ENCODE measurements at places on chromosomes 5 and 9.

DNA sequence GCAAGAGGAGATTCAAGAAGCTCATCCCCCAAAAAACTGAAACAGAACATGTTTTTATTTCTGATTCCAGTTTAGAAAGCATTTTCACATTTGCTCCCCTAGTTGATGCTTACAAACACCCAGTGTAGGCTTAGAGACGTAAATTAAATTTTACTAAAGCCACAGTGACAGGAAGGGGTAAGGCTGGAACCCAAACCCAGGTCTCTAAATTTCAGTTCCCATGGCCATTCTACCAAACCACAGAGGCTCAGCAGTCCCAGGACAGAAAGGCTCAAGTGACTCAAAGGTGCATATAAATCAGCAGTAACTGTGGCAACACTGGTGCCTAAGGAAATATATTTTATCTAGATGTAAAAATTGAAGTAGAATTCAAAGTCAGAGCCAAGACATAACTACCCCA is 128.7 kb downstream of the CEP120 start:
- no peak for DNase-seq

- no peak for DNase-seq
These were observed 25.0 kb downstream of the SGTB start for GRCh38 chr5:65696892-65697291.

DNA sequence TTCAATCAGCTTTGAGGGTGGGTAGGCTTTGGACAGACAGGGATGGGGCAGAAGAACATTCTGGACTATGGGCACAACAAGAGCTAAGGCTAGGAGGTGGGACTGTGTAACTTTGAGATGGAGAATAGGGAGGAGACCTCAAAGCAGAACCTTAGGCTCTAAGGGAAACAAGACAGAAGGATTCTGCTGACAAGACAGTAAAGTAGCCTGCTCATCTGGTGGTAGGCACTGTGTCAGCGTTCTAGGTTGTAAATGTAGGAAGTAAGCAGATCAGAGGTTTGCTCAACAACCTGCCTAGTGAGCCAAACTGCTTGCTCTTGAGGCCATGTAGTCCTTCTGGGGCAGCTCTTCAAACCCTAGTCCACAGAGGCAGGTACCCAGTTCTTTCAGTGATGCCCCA is 15.0 kb upstream of the IL12B start:
- no peak for DNase-seq

DNA sequence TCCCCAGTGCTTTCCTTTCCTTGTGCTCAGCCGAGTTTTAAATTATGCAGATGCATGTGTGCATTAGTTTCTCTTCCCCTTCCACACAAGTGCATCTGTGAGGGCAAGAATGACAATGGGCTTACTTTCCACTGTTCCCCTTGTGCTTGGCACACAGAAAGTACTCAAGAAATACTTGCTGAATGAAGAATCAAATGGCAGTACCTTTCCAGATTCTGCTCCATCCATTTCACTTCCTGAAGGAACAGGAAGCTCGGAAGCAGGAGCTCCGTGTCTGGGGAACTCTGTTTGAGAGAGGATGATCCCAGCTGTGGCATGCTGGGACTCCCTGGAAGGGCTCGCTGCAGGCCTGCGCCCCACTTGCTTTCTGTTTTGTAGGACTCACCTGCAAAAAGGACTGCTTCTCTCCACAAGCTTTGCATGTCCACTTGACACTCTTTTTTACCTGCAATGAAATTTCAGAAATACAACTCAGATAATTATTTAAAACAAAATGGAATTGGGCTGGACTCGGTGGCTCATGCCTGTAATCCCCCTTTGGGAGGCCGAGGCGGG is 5.5 kb downstream of the MRNIP start:
- no peak for DNase-seq

DNA sequence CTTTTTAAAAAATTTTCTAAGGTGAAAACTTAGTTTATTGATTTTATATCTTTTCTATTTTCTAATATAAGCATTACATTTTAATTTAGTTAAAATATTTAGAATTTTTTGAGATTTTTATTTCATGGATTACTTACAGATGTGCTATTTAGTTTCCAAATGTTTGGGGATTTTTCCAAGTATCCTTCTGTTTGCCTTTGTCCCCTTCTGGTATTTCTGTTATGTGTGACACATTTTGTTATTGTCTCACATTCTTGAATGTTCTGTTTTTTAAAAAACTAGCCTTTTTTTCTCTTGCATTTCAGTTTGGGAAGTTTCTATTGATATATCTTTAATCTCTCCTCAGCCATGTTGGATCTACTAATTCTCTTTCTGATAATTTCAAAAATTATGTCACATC is 234.9 kb downstream of the FAM170A start:
- DNase-seq, result no peak

- DNase-seq, result no peak
These were observed 417.1 kb upstream of the DAP start for GRCh38 chr5:11177999-11178711.

DNA sequence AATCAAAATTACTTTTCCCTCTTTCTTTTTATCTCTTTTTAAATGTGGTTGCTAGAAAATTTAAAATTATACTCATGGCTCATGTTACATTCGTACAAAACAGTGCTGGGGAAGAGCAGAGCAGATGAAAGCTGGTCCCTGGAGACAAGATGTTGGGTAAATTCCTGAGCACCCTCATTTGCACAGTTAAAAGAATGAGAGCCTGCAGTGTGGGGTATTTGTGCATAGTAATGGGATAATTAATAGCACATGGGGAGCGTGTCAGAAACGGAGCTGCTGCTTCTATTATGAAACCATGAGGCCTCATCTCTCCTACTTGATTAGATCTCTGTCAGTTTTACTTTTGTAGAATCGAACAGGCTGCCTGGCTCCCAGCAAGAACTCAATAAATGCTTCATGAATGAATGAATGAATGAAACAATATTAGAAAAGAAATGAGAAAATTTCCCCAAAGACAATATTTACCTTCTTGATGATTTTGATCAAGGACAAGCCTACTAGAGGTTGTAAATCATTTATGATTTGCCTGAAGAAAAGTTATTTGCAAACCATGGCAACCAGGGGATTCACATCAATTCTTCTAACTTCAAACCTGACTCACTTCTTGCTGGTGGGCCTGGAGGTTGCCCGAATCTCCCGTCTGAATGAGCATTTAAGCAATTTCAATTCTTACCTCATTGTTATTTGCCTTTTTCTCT is 177.2 kb upstream of the TUT7 start:
- no peak for DNase-seq

- DNase-seq, result no peak
These were observed 27.8 kb downstream of the NUTM2F start for GRCh38 chr9:94300470-94301301.

GRCh38 chr5:165906871-165907270 is 2384.6 kb upstream of the WWC1 start:
- DNase-seq, result no peak

GRCh38 chr9:107782381-107782780 is 292.8 kb upstream of the KLF4 start:
- DNase-seq, result no peak

- DNase-seq, result no peak
These were observed 9.6 kb downstream of the SLC1A1 start for GRCh38 chr9:4499917-4500316.

DNA sequence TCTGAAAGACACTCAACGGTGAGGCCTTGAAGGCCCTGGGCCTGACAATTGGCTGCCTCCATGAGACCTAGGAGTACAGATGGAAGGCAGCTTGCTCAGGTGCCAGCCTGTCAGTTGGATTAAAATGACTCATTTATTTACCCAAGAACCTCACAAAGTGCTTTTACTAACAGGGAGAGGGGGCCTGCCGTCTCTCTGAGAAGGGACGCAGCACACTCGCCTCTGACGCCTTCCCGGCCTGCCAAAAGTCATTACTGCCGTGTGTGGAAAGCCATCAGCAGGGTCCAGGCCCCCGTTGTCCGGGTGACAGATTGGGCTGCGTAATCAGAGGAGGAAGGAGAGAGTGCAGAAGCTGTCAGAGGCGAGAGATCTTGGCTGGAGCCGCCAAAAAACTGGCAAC is 32.4 kb downstream of the DDX31 start:
- no peak for DNase-seq

DNA sequence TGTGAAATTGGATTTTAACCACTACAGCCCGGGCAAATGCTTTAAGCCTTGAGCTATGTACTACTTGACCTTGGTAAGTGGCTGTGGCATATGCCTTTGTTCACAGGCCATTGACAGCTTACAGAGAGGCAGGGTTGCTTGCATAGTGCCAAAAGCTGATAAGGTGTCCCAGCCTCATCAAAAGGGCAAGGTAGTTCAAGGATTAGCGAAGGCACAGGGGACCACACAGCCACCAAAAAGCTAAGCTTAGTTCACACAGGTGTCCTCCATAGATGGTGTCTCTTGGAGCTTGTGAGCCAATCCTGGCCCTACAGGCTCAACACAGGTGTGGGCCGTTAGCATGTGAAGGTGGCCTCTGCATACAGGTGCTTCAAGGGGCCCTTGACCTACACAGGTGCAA is 86.8 kb downstream of the ZNF622 start:
- DNase-seq, result no peak

DNA sequence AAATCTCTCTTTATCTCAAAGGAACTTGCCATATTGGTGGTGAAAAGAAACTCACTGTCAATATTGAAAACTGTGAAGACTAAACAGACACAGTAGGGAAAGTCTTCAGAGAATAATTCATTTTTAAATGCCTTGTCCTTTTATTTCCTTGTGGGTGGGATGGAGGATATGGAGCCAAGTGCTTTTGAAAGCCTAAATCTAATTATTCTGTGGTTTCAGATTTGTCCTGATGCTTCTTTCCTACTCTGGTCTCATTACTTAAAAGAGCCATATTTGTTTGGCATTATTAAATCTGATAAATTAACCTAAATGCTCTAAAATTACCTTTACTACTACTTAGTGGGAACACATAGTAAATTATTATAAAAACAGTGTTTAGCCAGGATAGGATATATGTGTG is 258.3 kb upstream of the EFNA5 start:
- DNase-seq, result no peak

DNA sequence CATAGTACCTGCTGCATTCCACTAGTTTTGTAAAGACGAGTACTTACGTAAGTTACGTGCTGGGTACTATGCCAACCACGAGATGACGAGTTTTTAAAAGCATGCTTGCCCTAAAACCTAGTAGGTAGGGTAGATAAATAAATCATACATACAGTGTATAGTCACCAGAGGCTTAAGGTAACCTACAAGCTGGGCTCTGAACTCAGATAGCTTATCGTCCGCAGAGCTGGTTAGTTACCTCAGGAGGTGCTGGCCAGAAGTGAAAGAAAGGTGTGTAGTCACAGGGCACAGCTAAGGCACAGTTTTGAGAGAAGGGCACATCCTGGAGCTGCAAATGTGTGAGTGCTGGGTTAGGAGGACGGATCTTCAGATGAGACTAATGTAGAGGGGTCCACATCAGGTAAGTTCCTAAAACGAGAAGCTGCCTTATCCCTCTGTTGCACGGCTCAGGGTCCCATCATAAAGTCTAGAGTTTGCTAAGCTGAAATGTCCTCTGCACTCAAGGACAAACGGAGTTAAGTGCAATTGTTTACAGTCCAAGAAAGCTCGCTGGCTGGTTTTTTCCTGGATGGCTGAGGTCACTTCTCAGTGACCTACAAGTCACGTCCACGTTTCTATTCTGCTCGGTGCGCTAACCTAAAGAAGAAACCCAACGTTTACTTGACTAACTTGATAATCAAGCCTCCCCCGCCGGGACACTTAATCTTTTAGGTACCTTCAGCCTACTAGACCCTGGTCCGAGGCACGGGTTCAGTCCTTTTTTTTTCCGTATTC is 1.1 kb upstream of the SNX24 start:
- no peak for DNase-seq

DNA sequence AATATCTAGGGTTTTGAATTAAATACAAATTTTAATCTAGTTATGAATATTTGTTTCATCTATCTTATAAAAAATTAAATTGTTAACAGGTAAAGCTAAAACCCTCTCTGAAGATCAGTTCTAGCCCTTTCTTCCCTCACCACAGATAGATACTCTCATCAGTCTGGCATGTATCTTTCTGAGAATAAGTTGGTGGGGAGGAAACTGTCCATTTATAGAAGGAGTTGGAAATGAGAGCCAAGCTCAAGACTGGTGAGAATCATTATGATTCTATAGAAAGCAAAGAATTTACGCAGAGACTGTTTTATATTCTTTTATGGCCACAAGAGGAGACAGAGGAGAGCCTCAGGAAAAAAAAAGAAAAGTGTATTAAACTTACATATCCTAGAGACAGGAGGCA is 59.0 kb downstream of the STARD4 start:
- no peak for DNase-seq

GRCh38 chr9:82021198-82021597 is 32.6 kb downstream of the SPATA31D1 start:
- no peak for DNase-seq

DNA sequence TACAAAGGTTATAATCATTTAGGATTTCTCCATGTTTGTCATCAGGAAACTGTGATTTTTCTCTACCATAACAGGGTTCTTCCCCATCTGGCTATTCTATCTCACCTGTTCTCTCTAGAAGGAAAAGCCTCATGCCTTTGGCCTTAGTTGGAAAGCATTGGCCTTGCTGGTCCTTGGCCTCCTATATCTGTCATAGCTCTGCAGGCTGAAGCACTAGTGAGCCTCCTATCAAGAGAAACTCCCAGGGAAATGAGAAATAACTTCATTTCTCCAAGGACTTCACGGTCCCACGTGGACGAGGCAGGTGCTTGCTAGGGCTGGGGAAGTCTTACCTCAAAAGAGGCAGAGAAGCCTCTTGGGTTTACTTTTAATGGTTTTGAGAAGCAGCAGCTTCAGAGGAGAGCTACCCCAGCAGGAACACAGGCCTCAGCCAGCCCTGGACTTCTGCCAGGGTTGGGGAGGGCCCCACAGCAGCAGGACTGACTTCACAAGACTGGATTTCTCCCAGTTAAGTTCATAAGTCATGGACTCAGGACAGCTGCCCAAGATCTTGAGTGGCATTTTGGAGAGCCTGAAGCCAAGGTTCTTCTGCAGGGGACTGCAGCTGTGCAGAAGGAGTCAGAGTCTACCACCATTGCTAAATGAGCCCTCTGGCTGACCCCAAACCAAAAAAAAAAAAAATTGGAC is 15.8 kb upstream of the PSAT1 start:
- no peak for DNase-seq
